ENCODE measurements at places on chromosomes 4 and X.

- DNase-seq: no peak
Observed at GRCh38 chrX:150543230-150544155, 24.9 kb upstream of the MTM1 start.

- DNase-seq: no peak
Observed at GRCh38 chrX:94977986-94978385, 1304.0 kb downstream of the FAM133A start.

DNA sequence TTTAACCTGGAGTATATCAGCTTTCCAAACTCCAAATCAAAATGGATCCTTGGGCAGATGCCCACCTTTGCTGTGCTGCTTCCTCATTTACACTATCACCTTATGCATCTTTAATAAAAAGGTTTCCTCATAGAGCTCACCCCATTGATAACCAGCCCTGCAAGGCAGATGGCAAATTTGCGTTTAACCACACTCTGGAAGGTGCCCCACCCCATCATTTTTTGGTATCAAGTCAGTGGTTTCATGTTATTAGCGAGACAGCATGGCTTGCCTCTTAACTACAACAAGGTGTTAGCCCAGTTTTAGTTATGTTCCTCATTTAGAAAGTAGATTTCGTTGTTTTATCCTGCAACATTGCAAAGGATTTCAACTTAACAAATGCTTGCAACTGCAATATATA is 214.0 kb upstream of the WDFY3 start:
- DNase-seq: no peak

GRCh38 chr4:88409206-88409605 is 30.6 kb downstream of the HERC6 start:
- no peak for DNase-seq

DNA sequence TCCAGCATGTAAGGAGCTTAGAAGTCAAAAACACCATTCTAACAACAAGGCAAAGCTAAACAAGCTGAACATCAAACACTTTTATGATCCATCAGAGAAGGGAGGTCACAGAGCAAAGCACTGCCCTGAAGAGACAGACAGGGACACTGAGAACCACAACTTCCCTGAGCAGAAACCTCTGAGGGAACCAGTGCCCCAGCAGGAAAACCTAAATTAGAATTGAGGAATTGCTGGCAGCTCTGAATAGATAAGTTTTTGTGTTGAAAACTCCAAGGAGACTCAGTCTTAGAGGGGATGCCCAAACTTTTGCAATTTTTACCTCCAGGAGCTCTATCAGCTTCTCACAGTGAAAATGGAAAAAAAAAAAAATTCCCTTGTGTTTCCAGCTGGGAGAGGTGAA is 83.0 kb upstream of the MAPK10 start:
- DNase-seq: peak; percentile 14

- no peak for DNase-seq
Observed at GRCh38 chr4:111821342-111821741, 323.9 kb upstream of the FAM241A start.

DNA sequence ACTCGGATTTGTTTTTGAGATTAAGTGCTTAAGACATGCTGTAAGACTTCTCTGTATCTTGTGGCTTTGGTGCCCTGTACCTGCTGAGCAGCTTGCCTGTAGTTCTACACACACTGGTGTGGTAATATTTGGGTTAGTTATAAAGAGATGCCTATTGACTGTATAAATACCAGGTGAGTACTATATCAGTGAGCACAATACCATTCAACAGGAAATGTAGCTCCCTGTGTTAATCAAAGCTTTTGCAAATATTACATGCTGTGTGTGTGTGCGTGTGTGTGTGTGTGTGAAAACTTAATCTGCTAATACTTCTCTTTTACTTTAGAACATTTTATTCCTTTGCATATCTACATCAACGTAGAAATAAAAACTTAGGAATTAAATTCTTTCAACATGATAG is 30.1 kb downstream of the MYOZ2 start:
- DNase-seq: no peak
